ENCODE measurements at places on chromosomes 11 and 22.

DNA sequence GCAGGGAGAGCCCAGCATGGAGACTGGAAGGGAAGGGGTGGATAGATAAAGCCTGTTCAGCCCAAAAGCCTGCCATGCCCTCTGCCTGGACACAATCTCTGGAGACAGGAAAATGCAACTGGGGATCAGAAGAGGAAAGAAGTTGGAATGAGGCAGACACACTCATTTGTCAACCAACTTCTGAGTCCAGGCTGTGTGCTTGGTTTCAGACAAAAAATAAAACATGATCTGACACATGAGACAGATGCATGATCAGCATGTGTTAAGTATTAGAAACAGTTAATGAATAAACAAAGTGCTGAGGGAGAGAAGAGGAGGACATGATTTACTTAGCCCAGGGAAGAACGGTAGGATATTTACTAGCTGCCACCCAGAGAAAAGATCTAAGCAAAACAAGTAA, 839 bp downstream of the LRRN4CL start:
- DNase-seq: no peak

GRCh38 chr22:30783021-30783420, 88.3 kb downstream of the OSBP2 start:
- DNase-seq: no peak

DNA sequence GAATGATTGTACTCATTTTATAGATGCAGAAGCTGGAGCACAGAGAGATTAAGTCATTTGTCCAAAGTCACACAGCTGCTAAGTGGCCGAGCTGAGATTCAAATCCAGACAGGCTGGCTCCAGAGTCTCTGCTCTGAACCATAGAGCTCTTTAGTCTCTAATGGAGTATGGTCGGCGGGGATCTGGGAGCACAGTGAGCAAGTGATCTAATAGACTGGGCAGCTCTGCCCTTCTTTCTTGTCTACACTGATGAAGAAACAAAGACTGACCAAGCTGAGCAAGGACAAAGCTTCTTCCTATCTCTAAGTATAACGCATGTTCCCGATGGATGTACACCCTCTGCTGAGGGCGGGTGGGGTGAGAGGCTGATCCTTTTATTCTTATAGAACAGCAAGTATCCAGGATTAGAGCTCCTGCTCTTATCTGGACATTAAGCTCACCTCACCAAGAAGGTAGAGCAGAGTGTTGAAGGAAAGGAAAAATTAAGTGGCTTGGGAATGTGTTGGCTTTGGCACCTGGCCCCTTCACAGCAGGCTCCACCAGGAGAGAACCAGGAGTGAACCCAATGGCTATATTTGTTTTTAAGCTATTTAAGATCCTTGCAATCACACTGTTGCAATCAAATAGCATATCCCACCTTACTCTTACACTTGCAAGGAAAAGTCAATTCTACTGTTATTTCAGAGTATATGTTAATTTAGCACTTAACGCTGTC, 68.7 kb downstream of the ETS1 start:
- no peak for DNase-seq

DNA sequence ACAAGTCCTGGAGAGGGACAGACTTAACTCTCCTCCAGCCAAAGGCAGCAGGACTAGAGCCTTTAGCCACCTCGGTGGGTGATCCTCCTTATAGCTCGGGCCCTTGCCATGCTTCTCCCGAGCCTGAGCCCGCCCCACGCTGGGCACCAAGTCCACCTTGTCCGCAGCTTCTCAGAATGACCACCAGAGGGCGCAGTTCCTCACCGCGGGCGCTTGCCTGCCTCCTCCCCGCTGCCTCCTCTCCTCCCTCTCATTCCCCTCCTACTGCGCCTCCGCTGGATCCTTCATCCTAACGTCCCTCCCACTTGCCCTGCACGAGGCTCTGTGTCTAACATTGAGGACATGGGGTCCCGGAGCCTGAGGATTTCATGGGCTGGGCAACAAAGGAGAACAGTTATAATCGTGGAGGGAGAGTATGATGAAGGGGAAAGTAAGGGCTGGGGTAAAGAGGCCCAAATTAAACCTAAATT, 11.3 kb upstream of the MOGAT2 start:
- DNase-seq: peak; percentile 44

DNA sequence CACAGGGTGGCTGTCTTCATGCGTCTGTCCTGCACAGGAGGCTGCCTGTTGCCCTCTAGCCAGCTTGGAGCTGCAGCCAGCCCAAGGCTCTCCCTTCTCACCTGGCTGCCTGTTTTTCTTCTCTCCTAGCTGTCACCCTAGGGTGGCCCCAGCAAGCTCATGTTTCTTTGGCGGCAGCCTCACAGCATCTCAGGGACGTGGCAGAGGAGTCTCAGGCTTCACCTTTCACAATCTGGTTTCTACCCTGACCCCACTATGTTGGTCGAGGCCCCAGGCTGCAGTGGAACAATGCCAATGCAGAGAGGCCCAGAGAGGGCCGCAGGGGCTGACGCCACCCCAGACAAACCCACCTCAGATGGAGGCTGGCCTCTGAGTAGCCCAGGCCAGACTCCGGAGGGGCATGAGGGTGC, 2.5 kb upstream of the CLDN5 start:
- no peak for DNase-seq

- DNase-seq: no peak
Measured at GRCh38 chr11:33598426-33599069, 102.1 kb downstream of the C11orf91 start.

DNA sequence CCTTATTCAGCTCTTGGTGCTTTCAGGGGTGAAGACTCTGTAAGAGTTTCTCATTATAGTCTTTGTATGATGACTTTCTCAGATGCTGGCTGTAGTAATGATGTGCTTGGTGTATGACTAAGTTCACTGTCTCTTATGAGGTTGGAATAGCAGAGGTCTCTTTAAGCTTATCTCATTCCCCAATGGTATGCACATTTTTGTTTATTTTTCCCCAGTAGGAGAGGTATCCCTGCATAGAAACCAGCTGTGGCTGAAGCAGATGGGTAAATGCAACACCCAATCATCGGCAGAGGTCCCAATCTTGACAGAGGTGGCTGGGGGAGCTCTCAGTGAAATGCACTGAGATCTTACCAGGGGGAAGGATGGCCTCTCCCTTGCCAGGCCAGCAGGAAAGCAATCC, 34.6 kb downstream of the BBOX1 start:
- no peak for DNase-seq

DNA sequence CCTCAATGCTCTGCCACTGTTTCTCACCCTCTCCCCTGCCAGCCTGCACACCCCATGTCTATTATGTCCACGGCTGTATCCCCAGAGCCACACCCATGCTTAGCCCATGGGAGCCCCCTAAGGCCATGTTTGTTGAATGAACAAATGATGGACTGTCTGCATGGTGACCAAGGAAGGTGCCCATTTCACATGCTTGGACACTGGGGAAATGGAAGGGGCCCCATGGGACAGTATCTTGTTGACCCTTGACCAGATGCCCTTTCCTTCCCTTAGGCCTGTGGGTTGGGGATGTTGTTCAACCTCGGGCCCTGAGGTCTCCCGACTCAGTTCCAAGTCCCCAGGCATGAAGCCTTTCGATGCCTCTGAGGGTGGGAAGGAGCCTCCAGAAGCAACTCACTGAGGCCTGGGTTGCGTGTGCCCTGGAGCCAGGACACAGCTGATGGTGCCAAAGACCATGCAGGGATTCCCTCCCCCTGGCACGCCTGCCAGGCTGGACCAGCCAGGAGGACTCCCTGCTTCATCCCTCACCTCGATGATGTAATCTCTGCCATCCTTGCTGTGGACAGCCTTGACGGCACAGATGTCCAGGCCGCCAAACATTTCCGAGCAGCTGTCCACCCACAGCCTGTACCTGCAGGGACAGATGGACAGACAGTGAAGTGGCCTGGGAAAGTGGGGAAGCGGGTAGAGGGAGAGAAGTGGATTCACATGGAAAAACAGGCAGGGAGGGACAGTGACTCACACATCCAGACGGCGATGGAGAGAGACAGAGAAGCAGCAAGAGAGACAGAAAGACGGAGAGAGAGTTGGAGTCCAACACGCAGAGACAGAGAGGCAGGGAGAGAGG, 58.9 kb downstream of the FBXO7 start:
- no peak for DNase-seq

DNA sequence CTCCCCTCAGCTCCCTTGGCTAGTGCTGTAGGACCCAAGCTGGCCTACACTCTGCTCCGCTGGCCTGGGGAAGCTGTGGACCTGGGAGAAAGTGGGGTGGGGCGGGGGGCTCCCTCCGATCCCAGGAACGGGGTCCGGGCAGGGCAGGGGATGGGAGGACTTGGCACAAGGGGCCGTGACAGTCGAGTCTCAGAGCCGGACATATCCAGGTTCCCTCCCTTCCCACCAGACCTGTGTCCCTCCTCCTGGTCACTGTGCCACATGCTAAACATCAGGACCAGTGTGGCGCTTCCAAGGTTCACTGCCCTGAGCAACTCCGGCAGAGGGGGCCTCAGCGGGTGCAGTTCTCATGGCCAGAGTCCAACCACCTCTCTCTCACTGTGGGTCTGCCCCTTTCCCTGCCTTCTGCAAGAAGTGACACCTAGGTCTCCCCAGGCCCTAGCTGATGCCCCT, 2.0 kb downstream of the DUSP8 start:
- no peak for DNase-seq

- DNase-seq: no peak
Measured at GRCh38 chr22:46726986-46727317, 11.1 kb downstream of the CERK start.

DNA sequence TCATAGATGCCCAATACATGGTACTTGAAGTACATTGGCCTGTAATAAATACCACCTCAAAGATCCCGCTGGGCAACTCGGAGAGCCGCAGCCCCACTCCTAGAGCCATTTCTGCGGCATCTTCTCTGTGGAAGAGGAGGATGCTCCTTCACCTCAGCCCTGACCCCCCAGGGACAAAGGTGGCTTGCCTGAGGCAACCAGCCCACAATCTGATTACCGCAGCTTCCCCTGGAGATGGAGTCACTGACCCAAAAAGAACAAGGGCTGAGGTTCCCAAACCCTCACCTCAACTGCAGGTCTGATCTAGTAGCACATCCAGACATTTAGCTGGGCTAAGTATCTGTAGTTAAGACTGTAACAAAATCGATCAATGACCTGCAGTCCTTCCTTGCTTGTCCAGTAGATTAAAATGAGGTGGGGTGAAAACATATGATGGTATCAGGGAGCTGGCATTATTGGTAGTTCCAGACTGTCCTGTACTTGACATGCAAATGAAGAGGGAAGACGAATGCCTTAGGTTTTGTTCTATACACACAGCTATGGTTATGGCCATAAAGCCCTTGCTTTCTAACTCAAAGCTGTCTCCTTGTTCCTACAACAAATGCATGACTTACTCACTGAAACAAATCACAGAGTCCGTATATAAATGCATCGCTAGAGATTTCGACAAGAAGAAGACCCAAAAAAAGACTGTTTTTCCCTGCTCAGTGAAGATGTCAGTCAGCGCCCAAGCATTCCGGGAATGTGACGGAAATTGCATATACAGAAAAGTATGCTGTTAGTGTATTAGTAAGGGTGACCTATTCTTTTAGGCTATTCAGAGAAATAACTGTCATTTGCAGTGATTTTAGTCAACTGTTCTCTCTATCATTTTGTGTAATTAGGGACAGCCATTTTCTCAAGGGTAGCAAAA, 33.7 kb downstream of the C11orf71 start:
- no peak for DNase-seq

GRCh38 chr11:70547386-70547785, 149.1 kb downstream of the CTTN start:
- DNase-seq: no peak

GRCh38 chr11:46351606-46352005, 4.3 kb downstream of the DGKZ start:
- DNase-seq: no peak

DNA sequence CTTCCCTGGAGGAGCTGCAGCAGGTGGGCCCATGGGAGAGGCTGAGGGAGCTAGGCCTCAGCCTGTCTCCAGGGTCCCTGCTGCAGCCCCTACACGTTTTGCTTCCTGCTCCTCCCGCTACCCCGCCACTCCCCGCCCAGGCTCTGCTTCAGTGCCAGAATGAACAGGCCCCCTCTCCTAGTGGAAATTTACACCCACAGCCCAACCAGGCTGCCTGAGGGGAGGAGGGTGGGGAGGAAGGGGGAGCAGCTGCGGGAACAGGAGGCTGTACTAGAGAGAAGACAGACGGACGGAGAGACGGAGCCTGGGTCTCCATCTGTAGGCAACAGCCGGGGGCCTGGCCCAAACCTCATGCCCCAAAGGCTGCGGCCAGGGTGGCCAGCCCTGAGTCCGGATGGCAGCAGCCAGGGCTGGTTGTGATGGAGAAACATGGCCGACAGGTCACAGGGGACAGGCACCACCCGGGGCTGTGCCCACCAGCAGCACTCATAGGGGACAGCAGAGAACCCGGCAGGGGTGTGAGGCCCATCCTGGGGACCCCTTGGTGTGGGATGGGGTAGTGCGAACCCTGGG, 20.6 kb downstream of the FLRT1 start:
- no peak for DNase-seq

DNA sequence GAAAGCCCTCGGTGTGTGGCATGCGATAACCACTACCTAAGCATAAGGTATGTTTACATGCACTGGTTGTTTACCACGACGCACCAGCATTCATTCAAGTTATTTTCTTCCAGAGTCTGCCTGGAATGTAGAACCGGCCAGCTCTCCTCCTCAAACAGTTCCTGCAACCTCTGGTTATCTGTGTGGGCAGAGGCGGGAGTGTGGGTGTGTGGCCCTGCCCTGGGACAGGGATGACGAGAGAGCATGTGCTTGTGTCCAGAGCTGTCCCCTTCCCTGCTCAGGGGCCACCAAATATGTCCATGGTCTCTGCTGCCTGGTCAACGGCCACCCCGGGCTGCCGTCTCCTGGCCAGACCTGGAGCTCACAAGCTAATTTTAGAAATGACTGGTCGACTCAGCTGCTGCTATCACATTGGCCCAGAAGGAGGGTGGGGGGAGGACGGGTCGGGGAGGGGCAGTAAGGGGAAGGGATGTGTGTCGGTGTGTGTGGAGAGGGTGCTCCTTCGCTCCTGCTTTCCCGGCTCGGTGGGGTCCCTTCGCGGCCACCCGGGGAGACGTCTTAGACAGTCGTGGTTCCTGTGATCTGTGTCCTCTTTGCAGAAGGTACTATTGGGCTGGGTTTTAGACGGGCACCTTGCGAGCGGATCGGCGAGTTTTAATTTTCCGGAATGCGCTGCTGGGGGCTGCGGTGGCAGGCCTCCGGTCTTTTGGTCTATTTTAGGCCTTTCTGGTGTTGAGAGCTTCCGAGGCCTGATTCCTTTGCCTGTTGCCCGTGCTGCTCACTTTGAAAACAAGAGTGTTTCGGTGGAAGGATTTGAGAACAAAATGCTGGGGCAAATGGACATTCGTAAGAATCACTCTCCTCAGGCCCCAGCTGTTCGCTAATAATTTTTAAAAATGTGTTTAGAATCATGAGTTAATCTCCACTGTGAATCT, at the start of gene MYO18B:
TSS of gene MYO18B (plus strand) at position 497 of the 935 bp plus-strand sequence. CDS start 18,905 bp downstream, outside the sequence.
- no peak for DNase-seq

DNA sequence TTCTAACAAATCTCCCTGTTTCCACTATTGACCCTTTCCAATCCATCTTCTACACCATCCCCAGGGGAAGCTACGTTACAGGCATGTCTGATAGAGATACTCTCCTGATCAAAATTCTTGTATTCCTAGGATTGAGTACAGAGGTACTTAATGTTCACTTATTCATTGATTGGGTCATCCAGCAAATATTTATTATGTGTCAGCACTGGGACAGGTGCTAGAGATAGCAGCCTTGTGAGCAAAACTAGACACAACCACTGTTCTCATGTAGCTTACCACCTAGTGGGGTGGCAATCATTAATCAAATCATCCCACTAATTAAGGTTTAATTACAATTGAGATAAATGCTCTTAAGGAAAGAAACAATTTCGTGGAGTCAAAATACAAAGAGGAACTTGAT, 9.4 kb upstream of the RTCB start:
- no peak for DNase-seq

Data from stimulated activated CD8-positive, alpha-beta memory T cell treated with anti-CD3 and anti-CD28 coated beads, Interleukin-7, amount 100 ng/mL, for 24 hours (primary cell).